Right atrium auricular region (tissue), 2 donors: ENCODE measurements at places on chromosomes 3 and 15. TPM values are rescaled to one million over a fixed set of nuclear protein-coding genes. Genes with fewer than 3 reads are reported as not detected.

DNA sequence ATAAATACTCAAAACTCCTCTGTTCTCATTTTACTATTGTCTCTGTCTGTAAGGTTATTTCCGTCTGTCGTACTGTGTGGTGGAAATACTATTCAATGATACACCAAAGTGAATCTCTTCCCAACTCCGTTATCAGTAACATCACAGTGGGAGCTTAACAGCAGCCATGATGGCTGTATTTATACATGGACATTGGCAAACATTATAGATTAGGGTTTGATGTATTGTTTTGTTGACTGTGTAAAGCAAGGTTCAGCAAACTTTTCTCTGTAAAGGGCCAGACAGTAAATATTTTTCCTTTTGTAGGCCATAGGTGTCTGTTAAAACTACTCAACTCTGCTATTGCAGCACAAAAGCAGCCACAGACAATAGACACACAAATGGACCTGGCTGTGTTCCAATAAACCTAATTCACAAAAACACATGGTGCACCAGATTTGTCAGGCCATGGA lies 23.2 kb downstream of the LIPC start:
- no peak for DNase-seq

- no peak for DNase-seq
Measured at GRCh38 chr3:129421988-129422745, 6.3 kb downstream of the EFCAB12 start.

DNA sequence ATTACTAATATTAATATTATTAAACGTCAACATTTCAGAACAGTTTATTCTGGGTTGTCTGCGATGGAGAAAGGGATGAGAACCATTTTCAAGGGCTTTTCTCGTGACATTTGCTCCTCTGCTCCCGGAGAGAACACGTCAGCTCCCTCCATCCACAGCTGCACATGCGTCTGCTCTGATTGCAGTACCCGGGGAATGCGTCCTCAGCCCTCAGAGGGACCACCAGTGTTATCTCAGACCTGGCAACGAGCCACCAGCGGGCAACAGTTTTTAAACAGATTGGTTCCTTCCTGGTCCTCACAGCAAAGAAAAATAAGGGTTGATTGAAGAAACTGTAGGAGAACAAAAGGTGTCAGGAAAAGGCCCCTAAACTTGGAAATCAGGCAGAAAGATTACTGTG lies 202.2 kb upstream of the ADAMTS9 start:
- no peak for DNase-seq

GRCh38 chr15:71118345-71118744 lies 3.1 kb downstream of the THSD4 start:
- DNase-seq, result no peak

DNA sequence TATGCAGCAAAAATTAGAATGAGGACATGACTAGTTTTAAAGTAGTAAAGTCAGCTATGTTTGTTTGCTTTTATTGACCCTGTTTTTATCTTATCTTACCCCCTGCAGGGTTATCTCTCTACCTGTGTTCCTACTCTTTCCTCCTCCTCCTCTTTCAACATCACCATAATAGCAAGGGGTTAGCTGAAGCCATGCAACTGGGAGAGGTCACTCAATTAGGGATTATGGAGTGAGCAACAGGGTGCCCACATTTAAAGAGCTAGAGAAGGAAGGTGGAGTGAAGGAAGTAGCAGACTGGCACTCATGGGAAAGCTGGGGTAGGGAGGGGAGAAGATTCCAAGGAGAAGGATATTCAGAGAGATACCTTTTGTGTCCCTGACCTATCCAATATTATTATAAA lies 125.9 kb downstream of the LRTM1 start:
- DNase-seq, result no peak

DNA sequence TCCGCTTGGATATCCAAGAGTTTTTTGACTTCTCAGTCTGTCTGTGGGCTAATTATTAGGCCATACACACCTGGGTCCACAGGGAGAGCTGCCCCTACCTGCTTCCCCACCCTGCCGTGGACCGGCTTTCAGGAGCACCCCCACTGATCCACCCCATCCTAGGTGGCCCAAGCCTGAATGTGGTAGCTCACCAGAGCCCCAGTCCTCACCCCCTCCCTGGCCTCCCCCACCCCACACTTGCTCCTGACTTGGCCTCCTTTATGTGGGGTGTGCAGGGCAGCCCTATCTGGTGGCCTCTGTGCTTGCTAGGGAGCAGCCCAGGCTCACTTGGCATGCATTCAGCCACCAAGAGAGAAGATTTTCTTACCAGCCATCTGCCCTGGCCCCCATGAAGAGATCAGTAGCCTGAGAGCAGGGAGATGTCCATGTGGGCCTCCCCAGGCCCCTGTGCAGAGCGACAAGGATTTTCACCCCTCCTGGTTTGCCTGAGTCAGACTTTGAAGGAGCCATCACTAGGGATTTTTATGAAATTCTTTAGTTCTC lies 11.2 kb downstream of the LRRK1 start:
- DNase-seq, result no peak

DNA sequence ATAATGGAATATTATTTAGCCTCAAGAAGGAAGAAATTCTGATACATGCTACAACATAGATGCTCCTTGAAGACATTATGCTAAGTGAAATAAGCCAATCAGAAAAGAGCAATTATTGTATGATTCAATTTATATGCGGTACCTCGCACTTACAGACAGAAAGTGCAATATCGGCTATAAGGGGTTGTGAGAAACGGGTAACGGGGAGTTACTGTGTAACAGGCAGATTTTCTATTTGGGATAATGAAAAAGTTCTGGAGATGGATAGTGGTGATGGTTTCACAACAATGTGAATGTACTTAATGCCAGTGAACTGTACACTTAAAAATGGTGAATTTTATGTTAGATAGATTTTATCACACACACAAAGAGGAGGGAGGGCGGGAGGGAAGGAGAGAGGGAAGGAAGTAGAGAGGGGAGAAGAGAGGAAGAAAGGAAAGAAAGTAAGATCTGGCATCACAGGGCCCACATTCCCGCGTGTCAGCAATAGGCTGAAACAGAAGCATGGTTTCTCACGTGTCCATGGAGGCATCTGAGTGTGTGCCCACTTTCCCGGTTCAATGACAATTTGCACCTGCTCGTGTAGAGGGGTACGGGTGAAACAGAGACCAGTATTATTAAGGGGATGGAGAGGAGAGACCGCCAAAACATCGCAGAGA lies 700 bp upstream of the BLM start:
- DNase-seq, result no peak

DNA sequence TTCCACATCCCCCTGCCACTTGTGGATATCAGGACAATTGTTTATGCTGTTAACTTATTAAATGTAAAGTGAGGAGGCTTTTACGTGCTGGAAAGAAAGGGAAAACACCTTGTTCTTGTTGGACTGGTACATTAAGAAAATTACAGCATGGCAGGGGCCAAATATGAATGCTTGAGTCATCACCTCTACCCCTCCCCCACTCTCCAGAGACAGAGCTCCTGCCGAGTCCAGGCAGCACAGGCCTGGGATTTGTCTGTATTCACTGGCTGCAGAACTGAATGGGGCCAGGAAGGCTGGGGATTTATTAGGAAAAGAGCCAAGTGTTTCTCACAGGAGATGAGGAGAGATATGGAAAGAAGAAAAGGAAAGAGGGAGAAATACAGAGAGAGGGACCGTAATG lies 308.9 kb downstream of the EPHB1 start:
- DNase-seq, result no peak

DNA sequence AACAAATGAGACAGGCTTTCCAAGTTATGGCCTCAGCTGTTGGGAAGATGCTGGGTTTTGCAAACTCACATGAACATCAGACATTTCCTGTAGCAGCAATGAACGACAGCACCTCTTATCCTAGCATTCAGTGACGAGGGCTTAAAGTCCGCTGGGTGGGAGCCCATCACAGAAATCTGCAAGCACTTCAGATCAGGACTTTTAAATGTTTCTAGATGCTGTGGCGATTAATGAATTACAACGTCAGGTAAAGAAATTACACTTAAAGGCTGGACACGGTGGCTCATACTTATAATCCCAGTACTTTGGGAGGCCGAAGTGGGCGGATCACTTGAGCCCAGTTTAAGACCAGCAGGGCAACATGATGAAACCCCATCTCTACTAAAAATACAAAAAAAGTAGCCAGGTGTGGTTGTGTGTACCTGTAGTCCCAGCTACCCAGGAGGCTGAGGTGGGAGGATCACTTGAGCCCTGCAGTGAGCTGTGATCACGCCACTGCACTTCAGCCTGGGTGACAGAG lies 3.9 kb downstream of the AEN start:
- DNase-seq, result no peak

DNA sequence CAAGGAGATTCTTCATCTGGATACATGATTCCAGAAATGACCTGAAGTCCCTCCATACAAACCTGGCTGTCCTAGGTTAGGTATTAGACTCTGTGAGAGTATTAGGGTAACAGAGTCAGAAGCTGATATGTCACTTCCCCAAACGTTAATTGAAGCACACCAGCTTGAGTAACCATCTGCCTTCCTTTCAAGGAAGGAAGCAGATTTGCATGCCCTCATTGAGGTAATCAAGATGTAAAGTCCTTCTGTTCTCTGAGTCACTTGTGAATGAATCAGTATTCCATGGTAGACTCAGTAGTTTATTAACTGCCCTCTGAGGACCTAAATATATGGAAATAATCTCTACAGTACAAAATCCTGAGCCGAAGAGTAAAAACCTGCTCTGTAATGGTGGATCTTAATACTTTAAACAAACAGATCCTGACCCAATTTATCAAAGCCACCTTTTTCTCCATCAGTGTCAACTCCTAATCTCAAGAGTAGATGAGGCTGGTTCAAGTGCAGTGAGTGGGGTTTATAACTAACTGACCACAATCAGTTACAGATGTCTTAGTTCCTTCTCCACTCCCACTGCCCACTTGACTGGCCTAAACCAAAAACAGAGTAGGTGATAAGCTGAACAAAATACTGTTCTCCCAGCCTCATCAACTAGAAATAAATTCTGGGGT lies 246.2 kb upstream of the CHRM5 start:
- no peak for DNase-seq

GRCh38 chr3:100584101-100584660 lies 25.2 kb upstream of the ADGRG7 start:
- DNase-seq, result no peak

DNA sequence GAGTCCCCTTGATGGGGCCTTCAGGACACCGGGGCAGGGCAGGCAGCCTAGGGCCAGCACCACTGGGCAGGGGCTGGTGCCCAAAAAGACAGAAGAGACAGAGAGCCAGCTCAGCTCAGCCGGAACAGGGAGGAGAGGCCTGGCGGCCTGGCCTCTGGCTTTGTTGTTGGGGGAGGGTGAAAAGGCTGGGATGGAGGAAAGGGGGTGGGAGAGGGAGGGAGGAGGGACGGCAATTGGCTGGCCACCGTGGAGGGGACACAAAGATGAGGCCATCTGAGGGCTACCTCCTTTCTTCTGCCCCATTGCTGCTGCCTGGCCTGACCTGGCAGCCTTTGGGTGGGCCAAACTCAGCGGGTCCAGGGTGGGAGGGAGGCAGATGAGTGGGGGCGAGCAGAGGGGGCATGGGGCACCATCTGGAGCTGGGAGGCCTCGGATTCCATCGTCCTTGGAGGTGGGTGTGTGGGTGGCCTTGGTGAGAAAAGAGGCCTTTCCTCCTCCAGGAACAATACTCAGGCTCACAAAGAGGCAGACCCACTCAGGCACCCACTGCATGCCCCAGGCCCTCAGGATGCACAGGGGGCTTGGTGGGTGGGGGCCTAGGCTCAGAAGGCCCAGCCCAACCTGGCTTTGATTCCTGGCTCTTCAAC lies 9.3 kb downstream of the EFCC1 start:
- no peak for DNase-seq

GRCh38 chr3:8658306-8659212 lies 14.0 kb upstream of the SSUH2 start:
- DNase-seq, result peak; percentile 74

- no peak for DNase-seq
Measured at GRCh38 chr15:92669432-92669831, 13.9 kb upstream of the FAM174B start.

DNA sequence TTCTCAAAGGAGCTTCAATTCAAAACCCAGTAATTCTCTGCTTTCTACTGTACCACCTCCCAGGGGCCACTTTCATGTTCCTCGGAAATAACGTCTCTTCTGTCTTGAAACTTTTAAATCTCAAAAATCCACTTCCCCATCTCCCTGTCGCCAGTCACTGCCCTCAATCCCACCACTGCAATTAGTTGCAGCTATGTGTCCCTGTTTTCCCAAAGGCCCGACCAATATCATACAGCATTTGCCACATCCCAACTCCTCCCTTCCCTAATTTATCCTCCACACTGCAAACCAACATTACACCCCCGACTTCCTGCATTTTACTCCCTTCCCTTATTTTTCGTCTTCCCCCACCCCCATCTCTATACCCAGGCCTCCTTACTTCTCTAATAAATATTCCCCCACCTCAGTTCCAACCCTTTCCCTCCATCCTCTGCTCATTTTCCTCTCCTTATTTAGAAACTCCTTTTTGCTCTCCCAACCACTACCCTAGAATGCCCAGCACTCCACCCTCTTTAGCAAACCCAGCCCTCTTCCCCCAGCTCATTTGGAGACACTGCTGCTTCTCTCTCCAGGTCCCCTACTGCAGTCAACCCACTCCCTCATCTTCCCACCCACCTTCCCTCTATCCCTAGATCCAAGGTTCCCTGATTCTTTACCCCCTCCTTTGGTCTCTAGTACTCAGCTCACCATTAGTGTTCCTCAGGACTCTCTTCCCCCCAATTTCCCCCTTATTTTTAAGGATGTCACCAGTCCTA lies 1.1 kb downstream of the NPTN start:
- DNase-seq, result peak; percentile 64

DNA sequence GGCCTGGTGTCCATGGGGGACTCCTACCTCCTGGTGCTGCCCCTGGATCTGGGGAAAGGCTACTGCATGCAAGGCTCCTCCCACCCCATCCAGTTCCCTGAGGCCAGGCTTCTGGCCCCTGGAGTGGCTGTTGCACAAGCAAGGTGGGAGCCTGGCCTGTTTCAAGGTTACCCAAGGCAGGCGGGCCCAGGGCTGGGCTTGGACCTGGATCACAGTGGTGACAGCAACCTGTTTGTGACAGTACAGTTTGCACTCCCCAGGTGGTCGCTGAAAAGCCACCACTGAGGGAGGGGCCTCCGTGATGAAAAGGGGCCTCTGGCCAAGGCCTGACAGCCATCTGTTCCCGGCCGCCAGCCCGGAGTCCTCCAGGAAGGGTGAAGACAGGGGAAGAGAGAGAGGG lies 14.4 kb upstream of the KY start:
- no peak for DNase-seq

DNA sequence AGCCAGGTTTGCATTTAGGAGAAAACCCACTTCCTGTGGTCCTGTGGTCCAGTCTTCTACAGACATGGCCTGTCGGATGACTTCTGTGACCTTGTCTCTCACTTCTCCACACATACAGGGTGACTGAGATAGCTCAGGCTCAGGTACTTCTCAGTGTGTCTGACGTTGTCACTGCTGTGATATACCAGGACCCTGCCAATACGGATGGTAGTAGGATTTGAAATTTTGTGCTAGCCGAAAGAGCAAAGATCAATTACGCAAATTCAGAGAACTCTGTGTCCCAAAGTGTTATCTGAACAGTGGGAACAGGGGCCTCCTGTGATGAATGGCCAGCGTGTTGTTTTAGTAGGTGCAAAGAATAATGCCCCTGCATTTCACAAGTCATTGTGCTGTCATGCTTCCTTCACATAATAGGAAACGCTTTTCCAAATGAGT lies 128.9 kb downstream of the MCTP2 start:
- DNase-seq, result no peak

Gene ATP13A5
- not detected for total RNA-seq

Gene TM4SF1
- 341 TPM for total RNA-seq

Gene CFAP91
- total RNA-seq, result 3.1 TPM

Gene CADM2
- total RNA-seq, result 9.5 TPM

Gene TM4SF18
- 13.8 TPM for total RNA-seq

Gene CCDC39
- not detected for total RNA-seq

Gene SLC22A14
- total RNA-seq, result not detected

Gene MLF1
- total RNA-seq, result 217 TPM

Gene XCR1
- not detected for total RNA-seq

Gene CCDC191
- 0.75 TPM for total RNA-seq

Gene RARB
- 22.8 TPM for total RNA-seq
